Pancreas (tissue), 10 donors: ENCODE measurements at places on chromosomes 5 and 9. TPM values are rescaled to one million over a fixed set of nuclear protein-coding genes. Genes with fewer than 3 reads are reported as not detected.

The MSH3 gene
- polyA plus RNA-seq: 3.9 TPM

The ANKRD18A gene
- polyA plus RNA-seq: 20.6 TPM

The REEP2 gene
- 12.4 TPM for polyA plus RNA-seq

DNA sequence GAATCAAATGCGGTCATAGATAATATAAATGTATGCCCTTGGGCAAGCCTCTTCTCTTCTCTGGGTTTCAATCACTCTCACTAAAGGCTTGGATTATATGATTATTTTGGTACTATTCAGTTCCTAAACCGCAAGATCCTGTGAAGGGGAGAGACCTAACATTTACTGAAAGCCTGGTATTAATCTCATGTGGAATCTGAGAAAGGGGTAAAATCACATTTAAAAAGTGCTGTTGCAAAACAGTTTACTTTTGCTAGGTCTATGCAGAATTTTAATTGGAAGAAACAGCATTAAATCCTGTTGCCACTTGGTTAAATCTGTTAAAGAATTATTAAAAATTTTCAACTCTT, 50.7 kb downstream of the SLC44A1 start:
- no peak for DNase-seq

- no peak for DNase-seq
Observed at GRCh38 chr5:149478761-149479160, 72.5 kb downstream of the CSNK1A1 start.

GRCh38 chr5:145637396-145637795, 197.7 kb downstream of the PRELID2 start:
- DNase-seq: no peak
